ENCODE measurements at places on chromosomes 6 and 20.

DNA sequence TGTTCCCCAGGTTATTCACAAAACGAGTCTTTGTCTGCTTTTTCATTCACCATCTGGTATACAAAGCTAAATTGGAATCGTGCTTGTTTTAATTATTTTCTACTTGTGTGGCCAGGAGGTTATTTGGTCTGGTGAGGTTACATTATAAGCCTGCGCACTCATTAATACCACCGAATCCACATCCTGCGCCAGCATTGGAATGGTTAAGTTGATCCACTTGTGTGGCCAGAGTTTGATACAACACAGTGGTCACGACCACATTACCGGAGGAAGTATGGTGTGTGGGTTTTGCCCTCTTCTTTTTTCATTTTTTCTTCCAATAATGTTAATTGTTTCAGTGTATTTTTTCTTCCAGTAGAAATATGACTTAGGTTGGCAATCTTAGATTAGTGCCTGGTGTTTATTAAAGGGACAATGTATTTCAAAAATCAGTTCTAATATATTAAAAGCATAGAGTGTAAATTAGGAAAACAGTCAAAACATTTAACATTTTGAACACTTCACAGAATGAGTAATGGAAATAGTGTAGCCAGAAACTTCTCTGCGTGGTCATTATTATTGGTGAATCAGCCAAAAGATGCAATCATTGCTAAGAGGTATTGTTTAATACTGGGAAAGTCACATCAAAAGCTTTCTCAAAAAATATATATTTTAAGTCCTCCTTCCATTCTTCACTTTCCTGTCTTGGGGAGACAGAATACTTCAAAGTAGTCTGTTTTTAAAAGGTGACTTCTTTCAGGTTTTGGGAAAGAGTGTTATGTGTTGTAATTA, 84.5 kb downstream of the JARID2 start:
- no peak for DNase-seq

DNA sequence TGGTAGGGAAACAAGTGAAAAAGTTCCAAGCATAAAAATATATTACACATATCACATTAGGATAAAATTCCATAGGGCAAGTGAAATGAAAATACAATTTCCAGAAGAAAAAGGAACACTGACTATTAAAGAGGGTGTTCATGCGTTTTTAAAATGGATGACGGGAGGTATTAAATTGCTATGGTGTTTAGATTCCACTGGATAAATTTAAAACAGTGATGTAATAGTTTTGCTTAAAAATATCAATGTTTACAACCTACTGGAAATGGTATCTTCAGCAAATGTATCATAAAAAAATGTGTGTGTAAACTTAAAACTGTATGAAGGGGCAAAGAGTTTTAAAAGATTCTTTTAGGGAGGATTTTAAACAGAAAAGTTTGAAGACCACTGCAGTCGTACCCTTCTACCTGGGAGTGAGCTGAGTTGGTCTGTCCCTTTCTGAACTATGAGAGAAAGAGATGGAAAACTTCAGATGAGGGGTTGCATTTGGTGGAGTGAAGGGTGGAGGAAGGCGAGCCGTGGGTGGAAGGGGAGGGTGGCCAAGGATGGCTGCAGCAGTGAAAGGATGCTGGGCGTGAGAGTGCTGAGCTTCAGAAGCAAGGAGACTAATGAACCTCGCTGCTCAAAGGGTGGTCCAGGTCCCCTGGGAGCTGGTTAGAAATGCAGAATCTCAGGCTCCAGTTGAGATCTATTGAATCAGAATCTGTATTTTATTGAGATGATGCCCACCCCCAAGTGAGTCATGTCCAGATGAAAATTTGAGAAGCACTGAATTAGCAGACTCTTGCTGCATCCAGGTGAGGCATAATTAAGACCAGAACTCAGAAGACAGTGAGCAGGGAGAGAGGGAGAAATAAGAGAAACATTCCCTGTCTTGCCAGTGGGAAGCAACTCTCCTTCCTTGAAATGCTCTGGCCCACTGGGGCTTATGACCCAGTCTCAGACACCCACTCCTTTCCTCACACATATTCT, 54.5 kb upstream of the MRPS10 start:
- no peak for DNase-seq

- DNase-seq = no peak
Observed at GRCh38 chr6:158085261-158086053, 82.6 kb downstream of the SERAC1 start.

DNA sequence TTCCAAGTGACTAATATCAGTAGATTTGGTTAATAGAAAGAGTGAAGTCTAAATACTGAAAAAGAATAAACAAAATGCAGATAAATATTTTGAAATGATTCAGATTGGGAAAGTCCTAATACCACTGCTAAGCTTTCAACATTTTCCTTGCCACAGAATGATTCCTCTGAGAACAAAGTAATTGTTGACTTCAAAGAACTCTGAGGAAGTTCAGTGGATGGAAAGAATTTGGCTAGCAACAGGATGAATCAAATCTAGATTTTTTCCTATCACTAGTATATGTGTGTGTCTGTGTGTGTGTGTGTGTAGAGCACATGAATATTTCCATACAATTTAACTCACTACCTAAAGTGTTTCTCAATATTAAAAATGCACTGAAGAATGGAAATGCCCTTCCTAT, 107.9 kb upstream of the PREP start:
- DNase-seq = no peak

DNA sequence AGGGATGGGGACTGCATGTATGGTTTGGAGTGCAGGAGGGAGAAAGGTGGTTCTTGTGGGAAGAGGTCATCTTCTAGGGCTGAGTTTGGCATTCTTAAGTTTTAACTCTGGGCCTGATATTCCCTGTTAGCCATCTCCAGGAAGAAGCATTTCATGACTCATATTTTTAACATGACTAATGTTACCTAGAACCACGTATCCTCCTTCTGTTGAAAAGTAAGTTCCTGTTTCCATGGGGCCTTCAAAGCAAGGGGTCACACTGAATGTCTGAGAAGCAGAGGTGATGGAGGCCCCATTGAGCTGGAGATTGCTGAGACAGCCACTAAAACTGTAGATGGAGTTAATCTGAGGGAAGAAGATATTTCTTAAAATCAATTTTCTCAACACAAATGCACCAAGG, 30.2 kb downstream of the FAM229B start:
- DNase-seq = no peak

- no peak for DNase-seq
Observed at GRCh38 chr6:156944412-156944811, 167.2 kb downstream of the ARID1B start.

DNA sequence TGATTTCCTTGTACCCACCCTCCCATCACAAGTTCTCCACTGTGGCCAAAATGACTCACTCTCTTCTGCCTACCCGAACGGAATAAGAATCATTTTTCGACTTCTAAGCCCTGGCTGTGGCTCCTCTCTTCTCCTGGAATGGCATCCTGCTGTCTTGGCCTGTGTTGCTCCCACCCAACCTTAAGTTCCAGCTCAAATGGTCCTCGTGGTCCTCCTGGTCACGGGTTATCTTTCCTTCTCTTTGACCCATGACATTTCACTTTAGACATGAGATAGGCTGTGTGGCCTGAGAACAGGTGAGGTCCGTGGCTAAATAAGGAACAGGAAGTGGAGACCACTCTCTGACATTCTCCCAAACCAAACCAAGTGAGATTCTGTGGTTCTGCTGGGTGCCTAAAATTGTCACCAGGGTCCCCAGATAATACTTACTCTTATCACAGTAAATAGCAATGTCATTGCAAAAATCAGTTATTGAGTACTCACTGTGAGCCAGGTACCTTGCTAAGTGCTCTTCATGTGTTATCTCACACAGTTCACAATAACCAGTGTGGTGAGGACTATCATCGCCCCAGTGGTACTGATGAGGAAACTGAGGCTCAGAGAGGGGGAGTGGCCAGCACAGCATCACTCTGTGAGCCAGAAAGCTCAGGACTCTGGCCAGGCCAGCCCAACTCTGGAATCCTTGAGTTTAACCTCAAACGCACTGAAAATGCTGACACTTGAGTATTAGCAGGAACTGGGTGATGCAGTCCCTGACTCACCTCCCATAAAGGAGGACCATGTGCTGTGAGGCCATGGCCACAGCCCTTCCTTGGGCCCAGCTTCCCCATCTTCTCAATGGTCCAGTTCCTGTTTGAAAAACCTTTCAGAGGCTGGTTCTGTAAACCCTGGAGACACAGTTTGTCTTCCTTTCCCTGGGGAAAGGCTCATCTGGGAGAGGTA, 74.8 kb upstream of the SIRPA start:
- DNase-seq = no peak

- no peak for DNase-seq
Observed at GRCh38 chr20:46302106-46302505, 6.2 kb downstream of the CDH22 start.

DNA sequence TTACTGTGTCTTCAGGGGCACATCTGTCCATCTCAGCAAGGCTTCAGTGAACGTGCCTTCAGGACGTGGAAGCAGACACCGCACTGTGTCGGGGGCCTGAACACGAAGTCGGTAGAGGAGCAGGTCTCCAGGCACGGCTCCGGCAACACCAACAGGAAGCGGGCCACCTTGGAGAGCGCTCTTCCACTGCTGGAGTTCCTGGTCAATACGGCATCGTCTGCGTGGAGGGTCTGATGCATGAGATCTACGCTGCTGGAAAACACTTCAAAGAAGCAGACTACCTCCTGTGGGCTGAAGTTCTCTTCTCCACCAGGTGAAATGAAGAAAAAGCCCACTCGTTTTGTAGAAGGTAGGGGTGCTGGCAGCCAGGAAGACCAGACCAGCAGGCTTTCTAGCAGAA, 69.3 kb upstream of the SLCO4A1 start:
- no peak for DNase-seq

GRCh38 chr6:123402052-123402451, 234.7 kb downstream of the TRDN start:
- DNase-seq = no peak

DNA sequence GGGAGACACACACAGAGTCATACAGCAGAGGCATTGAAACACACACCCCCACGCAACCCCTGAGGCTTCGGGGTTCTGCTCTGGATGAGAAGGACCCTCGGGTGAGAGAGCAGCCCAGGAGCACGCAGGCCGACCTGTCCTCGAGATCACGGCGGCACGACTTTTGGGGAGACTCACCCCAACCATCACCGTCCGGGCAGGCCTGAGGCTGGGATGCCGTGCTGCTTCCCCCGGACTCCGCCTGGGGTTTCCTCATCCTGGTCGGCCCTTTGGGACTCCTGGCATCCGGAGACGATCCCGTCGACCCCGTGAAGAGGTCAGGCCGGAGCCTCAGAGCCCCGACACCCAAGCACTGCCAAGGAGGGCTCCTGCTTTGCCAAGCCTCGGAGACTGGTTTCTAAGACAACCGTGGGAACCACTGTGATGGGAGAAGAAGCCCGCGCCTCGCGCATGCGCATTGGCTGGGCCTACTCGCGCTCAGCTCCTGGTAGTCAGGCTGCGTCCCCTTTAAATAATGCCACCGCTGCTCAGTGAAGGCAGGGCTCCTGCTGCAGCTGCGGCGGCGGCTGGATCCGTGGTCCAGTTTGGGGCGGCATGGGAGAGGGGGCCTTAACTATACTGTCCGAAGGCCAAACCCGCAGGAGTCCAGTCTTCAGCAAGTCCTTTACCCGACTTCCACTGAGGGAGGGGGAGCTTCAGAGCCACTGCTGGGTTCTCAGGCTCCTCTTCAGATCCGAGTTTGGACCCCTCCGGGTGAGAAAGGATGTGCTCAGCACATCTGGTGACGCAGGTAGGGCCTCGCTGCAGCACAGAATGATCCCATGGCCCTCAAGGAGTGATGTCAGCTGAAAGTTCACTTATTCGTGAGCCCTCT, 171.4 kb upstream of the ZNF337 start:
- DNase-seq = peak; percentile 60

DNA sequence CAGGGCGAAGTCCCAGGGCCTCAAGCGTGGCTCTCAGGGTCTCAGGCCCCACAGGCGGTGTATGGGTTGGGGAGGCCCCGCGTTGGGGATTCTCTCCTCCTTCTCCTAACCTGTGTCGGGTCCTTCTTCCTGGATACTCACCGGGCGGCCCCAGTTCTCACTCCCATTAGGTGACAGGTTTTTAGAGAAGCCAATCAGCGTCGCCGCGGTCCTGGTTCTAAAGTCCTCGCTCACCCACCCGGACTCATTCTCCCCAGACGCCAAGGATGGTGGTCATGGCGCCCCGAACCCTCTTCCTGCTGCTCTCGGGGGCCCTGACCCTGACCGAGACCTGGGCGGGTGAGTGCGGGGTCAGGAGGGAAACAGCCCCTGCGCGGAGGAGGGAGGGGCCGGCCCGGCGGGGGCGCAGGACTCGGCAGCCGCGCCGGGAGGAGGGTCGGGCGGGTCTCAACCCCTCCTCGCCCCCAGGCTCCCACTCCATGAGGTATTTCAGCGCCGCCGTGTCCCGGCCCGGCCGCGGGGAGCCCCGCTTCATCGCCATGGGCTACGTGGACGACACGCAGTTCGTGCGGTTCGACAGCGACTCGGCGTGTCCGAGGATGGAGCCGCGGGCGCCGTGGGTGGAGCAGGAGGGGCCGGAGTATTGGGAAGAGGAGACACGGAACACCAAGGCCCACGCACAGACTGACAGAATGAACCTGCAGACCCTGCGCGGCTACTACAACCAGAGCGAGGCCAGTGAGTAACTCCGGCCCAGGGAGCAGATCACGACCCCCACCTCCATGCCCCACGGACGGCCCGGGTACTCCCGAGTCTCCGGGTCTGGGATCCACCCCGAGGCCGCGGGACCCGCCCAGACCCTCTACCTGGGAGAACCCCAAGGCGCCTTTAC, at the start of gene HLA-G:
Gene HLA-G (plus strand): TSS at position 247 of the 892 bp plus-strand sequence. CDS start 20 bp downstream, at position 267.
- DNase-seq = no peak

- no peak for DNase-seq
Observed at GRCh38 chr6:167828325-167828956, 1.7 kb downstream of the AFDN start.
